ENCODE measurements at places on chromosomes 2 and 18.

DNA sequence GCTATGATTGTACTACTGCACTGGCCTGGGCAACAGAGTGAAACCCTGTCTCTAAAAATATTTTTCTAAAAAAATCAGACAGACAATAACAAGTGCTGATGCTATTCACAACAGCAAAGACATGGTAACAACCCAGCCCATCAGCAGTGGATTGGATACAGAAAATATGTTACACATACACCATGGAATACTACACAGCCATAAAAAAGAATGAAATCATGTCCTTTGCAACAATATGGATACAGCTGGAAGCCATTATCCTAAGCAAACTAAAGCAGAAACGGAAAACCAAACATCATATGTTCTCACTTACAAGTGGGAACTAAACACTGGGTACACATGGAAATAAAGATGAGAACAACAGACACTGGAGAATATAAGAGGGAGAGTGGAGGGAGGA is 19.9 kb downstream of the FAM161A start:
- no peak for DNase-seq

DNA sequence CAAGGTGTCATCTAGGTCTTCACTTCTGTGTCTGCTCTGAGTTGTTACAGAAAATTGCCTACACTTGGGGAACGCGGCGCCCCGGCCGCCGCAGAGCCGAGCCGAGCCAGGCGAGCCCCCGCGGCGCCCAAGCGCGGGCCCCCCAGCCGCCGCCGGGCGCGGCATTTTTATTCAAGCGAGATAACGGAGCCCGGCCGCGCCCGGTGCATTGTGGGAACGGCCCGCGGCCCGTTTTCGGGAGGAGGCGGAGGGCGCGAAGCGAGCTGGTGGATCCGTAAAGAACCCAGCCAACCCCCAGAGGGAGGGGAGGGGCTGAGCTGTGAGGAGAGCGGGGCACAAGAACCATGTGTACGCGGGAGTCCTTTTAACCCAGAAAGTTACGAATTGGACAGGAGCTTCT is 191.8 kb downstream of the FTCDNL1 start:
- no peak for DNase-seq

DNA sequence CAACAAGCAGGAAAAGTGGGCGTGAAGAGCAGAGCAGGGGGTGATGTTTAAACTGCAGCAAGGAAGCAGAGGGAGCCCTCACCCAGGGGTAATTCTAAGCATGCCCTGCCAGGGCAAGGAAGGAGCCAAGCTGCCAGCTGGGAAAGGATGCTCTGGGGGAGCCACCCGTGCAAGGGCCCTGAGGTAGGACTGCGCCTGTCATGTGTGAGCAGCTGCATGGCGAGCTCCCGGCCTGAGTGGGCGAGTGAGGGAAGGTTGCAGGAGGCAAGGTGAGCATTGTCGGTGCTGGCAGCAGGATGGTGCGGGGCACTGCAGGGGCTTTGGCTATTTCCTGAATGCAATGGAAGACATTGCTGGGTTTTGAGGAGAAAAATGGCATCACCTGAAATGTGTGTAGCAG is 107.2 kb downstream of the COPS8 start:
- no peak for DNase-seq

DNA sequence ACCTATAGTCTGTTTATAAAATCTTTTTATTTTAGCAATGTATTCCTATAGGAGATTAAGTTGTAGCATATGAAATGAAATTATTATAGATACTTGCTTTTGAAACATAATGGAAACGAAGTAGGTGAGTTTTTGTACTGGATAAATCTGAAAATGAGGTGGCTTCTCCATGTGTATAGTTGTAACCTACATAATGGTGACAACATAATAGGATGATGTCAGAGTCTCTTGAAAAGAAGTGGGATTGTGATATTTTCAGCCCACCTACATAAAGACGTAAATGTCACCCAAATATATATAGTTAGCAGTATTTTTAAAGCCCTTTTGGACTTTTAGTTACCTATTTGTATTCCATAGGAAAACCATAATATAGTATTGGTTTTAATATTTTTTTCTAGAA is 34.8 kb downstream of the FAM171B start:
- no peak for DNase-seq

- no peak for DNase-seq
These were observed at the start of gene ZNF516 for GRCh38 chr18:76495006-76495370. TSS of gene ZNF516 (minus strand) at chr18:76495242. CDS start at chr18:76443054, 52,188 bp downstream.

All from stimulated activated CD8-positive, alpha-beta memory T cell treated with anti-CD3 and anti-CD28 coated beads, Interleukin-4, amount 100 ng/mL, for 4 hours (primary cell).